ENCODE measurements at places on chromosomes 11 and 22.

DNA sequence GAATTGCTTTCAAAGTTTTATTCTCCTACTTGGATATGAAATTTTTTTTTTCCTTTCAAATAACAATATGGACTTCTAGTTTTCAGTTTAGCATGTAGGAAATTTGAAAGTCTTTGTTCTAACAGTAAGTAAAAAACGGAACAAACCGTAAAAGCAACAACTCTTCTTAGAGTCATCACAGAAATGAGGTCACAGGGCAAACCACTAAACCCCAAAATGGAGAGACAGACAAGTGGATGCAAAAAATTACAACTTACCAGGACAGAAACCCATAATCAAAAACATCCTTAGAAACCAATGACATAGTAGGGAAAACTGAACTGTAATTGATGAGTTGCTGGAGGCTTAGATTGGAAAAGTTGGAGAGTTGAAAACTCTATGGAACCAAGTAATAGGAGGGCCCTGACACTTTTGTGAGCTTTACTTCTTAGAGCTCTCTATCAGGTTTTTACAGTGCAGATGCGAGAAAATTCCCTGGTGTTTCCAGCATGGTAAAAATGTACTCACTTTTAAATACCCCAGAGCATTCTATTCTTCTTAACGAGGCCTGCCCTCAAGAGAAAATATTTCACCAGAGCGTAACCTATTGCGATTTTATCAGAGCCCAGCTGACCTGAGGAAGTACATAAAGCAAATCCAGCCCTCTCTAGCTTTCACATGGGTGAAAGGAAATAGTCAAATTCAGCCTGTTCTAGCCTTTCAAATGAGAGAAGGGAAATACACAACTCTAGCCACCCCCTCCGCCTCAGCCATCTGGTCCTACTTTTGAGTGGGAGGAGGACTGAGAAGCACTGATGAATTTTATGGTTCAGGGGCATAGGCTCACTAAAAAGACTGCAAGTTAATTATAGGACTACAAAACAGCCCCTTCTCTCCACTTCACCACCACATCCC lies 39.1 kb downstream of the CASP12 start:
- H3K4me1 ChIP-seq, result no peaks in the 10 kb centered on the region
- H3K36me3 ChIP-seq, result no peaks in the 10 kb centered on the region
- no peak for DNase-seq
- no peak overlapping the region for H3K27ac ChIP-seq

- DNase-seq, result no peak
- H3K27ac ChIP-seq, result no peak overlapping the region
- H3K27me3 ChIP-seq, result no peaks in the 10 kb centered on the region
- no peak overlapping the region for H3K4me3 ChIP-seq
These were observed 35.7 kb downstream of the BID start for GRCh38 chr22:17738386-17739128.

GRCh38 chr11:66970807-66971442 lies 4.2 kb upstream of the C11orf86 start:
- peak overlapping the region; percentile 55 for H3K27ac ChIP-seq
- no peaks in the 10 kb centered on the region for H3K36me3 ChIP-seq
- peak overlapping the region; percentile 5 for H3K4me3 ChIP-seq
- peaks cover 10% of the 10 kb centered on the region for H3K4me1 ChIP-seq
- H3K27me3 ChIP-seq, result no peaks in the 10 kb centered on the region

- no peak for DNase-seq
- no peak overlapping the region for H3K4me3 ChIP-seq
- no peaks in the 10 kb centered on the region for H3K27me3 ChIP-seq
- H3K27ac ChIP-seq, result no peak overlapping the region
- no peaks in the 10 kb centered on the region for H3K4me1 ChIP-seq
- peaks cover 6% of the 10 kb centered on the region for H3K36me3 ChIP-seq
These were observed 60.5 kb upstream of the UCP3 start for GRCh38 chr11:74069146-74070046.

DNA sequence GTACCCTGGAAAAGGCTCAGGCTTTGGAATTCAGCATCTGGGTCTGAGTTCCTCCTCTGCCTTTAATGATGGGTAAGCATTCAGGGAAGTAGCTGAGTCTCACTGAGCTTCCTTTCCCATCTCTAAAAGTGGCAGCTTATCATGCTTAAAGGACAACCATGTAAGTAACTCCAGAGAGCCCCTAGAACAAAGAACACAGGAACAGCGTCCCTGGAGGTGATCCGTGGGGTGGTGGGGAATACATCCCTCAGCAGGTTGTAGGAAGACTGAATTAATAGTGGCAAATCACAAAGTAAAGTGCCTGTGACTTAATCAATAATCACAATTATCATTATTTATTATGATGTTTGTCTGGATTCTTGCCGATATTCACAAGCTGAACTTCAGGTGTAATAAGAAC lies 114.7 kb upstream of the ISX start:
- no peak overlapping the region for H3K4me3 ChIP-seq
- H3K36me3 ChIP-seq, result no peaks in the 10 kb centered on the region
- H3K27me3 ChIP-seq, result no peaks in the 10 kb centered on the region
- no peak for DNase-seq

DNA sequence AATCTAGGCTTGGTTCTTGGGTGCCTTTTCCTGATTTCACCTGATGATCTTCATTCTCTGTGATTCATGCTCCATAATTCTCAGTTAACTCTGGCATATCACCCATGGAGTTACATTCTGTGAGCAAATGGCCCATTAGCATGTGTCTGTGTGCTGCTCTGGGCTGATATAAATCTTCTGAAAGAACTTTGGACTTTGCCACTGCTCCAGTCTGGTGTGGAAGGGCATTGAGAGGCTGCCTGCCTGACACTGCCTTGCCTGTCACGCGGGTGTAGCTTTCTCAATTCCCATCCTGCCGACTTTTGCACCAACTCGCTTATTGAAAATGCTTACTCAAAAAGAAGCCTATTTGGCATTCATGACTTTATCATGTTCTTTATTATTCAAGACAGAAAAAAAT lies 42.2 kb downstream of the FAT3 start:
- H3K4me1 ChIP-seq, result no peaks in the 10 kb centered on the region
- H3K27me3 ChIP-seq, result no peaks in the 10 kb centered on the region
- H3K27ac ChIP-seq, result no peak overlapping the region
- no peak for DNase-seq
- H3K36me3 ChIP-seq, result no peaks in the 10 kb centered on the region

DNA sequence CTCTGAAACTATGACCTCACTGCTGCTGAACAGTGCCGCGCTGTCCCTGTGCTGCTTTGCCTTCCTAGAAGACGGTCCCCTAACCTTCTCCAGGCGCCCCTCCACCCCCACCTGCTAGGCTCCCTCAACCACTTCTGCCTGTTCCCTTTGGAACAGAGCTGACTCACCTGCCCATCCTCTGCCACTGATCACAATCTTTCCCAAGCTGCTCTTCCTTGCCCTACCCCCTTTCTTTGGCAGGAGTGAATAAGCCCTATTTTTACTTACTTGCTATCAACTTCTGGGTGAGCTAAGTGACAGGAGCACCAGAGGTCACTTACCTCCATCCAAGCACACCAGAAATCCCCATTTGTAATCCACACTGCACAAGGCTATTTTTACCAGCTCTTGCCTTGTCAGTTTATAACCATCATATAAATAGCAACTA lies 116.0 kb upstream of the BID start:
- H3K4me3 ChIP-seq, result no peak overlapping the region
- H3K4me1 ChIP-seq, result no peaks in the 10 kb centered on the region
- H3K27me3 ChIP-seq, result no peaks in the 10 kb centered on the region

GRCh38 chr11:83035070-83035854 lies 36.4 kb downstream of the RAB30 start:
- no peaks in the 10 kb centered on the region for H3K4me1 ChIP-seq
- no peak for DNase-seq
- no peaks in the 10 kb centered on the region for H3K27me3 ChIP-seq
- no peaks in the 10 kb centered on the region for H3K36me3 ChIP-seq

- H3K27me3 ChIP-seq, result no peaks in the 10 kb centered on the region
- no peak overlapping the region for H3K4me3 ChIP-seq
- no peaks in the 10 kb centered on the region for H3K4me1 ChIP-seq
- H3K36me3 ChIP-seq, result peaks cover 3% of the 10 kb centered on the region
These were observed 120.1 kb downstream of the SWAP70 start for GRCh38 chr11:9783986-9784385.

- no peak overlapping the region for H3K27ac ChIP-seq
- peaks cover 69% of the 10 kb centered on the region for H3K27me3 ChIP-seq
- H3K4me1 ChIP-seq, result no peaks in the 10 kb centered on the region
- no peaks in the 10 kb centered on the region for H3K36me3 ChIP-seq
These were observed 12.6 kb upstream of the FJX1 start for GRCh38 chr11:35605706-35606105.

DNA sequence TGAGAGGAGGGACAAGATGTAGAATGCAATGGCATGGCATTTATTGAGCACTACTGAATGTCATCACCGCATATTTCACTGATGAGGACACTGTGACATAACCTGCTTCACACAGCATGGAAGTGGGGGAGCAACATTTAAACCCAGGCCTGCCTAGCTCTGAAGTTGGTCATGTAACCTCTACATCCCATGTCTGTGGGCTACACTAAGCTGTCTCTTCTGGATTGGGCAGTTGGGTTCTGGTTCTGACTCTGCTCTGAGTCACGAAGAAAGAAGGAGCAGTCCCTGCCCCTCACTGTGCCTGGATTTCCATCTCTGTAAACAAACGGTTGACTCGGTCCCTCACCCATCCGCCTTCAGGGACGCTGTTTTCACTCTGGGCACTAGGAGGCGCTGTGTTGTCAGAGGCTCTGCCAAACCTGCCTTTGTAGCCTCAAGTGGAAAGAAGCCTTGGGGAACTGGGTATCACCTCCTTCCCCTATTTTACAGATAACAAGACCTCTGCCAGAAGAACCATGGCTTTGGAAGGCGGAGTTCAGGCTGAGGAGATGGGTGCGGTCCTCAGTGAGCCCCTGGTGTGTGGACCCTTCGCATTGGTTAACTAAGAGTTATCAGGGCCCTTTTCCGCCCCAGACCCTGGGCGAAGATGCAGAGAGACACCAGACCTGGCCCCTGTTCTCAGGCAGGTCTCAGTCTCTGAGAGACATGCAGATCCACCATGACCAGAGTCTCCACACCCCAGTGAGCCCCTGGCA lies 12.7 kb upstream of the ARHGEF17 start:
- H3K27ac ChIP-seq, result no peak overlapping the region
- H3K27me3 ChIP-seq, result no peaks in the 10 kb centered on the region
- no peaks in the 10 kb centered on the region for H3K36me3 ChIP-seq
- peaks cover 7% of the 10 kb centered on the region for H3K4me1 ChIP-seq

- DNase-seq, result no peak
- no peaks in the 10 kb centered on the region for H3K36me3 ChIP-seq
- H3K4me3 ChIP-seq, result no peak overlapping the region
- H3K27me3 ChIP-seq, result no peaks in the 10 kb centered on the region
These were observed 9.3 kb upstream of the FCHSD2 start for GRCh38 chr11:73151416-73151815.

DNA sequence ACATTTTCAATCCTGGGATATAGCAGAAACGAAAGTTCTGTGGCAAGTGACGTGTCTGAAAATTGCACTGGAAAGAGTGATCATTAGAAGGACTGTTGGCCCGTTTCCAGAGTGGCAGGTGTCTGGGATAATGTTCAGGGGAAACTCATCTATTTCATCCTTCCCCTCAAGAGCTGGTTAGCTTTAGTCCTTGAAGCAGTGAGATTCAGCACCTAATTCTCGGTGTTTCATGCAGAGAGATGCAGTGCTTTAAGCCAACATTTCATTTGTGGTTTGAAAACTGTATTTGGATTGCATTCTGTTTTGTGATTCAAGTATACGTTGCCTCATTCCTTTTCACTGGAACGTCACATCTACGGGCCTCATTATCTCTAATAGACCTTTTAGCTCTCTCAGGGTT lies 205.0 kb upstream of the RAG2 start:
- no peaks in the 10 kb centered on the region for H3K4me1 ChIP-seq
- no peak overlapping the region for H3K4me3 ChIP-seq
- H3K36me3 ChIP-seq, result no peaks in the 10 kb centered on the region
- no peak overlapping the region for H3K27ac ChIP-seq

GRCh38 chr11:134950692-134951304 lies 538.8 kb upstream of the B3GAT1 start:
- H3K4me3 ChIP-seq, result no peak overlapping the region
- H3K27me3 ChIP-seq, result no peaks in the 10 kb centered on the region
- H3K36me3 ChIP-seq, result no peaks in the 10 kb centered on the region
- no peak overlapping the region for H3K27ac ChIP-seq
- peaks cover 16% of the 10 kb centered on the region for H3K4me1 ChIP-seq

- no peak overlapping the region for H3K27ac ChIP-seq
- DNase-seq, result no peak
- no peaks in the 10 kb centered on the region for H3K4me1 ChIP-seq
- H3K27me3 ChIP-seq, result no peaks in the 10 kb centered on the region
- H3K36me3 ChIP-seq, result no peaks in the 10 kb centered on the region
- no peak overlapping the region for H3K4me3 ChIP-seq
These were observed 571.8 kb downstream of the OPCML start for GRCh38 chr11:132960273-132961078.

GRCh38 chr22:45707605-45708004 lies 36.0 kb downstream of the ATXN10 start:
- DNase-seq, result no peak
- no peak overlapping the region for H3K27ac ChIP-seq
- H3K4me1 ChIP-seq, result peaks cover 7% of the 10 kb centered on the region
- peaks cover 10% of the 10 kb centered on the region for H3K36me3 ChIP-seq
- no peak overlapping the region for H3K4me3 ChIP-seq

DNA sequence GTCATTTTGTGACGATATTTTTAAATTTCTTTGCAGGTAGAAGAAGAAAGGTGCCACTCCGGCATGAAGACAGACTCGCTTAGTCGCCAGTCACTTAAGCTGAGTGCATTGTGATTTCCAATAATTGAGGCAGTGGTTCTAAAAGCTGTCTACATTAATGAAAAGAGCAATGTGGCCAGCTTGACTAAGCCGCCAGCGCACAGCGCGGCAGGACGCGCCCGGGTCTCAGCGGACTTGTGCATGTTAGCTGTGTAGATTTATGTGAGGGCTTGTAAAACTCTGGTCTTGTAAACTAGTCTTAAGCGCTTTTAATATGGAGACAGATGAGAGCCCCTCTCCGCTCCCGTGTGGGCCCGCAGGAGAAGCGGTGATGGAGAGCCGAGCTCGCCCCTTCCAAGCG lies 5.6 kb downstream of the DGCR8 start:
- H3K4me1 ChIP-seq, result peaks cover 26% of the 10 kb centered on the region
- DNase-seq, result no peak
- no peaks in the 10 kb centered on the region for H3K27me3 ChIP-seq
- H3K4me3 ChIP-seq, result no peak overlapping the region
- no peak overlapping the region for H3K27ac ChIP-seq
- H3K36me3 ChIP-seq, result peaks cover 49% of the 10 kb centered on the region

GRCh38 chr11:22331771-22332170 lies 6.4 kb upstream of the SLC17A6 start:
- H3K4me3 ChIP-seq, result no peak overlapping the region
- no peaks in the 10 kb centered on the region for H3K4me1 ChIP-seq
- no peaks in the 10 kb centered on the region for H3K36me3 ChIP-seq
- H3K27ac ChIP-seq, result no peak overlapping the region
- DNase-seq, result no peak

Data from HCT116 (cell line).